Activated CD8-positive, alpha-beta memory T cell treated with anti-CD3 and anti-CD28 coated beads for 4 hours (primary cell): ENCODE measurements at places on chromosomes 2 and 18.

GRCh38 chr2:88059979-88060906 is 4.7 kb upstream of the KRCC1 start:
- DNase-seq, result no peak

DNA sequence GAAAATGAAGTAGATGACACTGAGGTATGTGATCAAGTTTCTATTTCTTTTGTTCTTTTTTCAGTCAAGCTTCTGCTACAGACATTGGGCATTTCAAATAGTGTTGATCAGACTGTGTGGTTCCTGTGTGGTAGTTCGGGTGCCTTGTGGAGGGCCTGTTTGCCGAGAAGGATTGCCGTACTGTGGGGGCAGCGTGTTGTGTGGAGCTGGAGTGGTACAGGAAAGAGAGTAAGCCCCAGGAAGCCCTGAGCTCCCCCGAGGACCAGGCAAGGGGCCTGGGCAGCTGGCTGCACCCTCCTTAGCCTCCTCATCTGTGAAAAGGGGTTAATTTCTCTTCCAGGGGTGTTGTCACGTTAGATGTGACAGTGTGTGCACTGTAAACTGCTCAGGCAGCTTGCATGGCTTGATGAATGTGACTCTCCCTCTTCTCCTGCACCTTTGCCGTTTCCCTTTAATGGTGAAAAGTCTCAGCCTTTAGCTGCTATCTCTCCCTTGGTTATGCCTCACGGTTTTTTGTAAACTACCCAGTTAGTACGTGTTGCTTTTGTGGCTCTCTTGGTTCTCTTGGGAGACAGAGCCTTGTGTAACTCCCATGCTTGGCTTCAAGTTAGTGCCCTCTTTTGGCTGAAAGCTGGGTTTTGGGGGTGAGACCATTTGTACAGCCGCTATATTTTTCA is 19.5 kb downstream of the C2orf74 start:
- no peak for DNase-seq

DNA sequence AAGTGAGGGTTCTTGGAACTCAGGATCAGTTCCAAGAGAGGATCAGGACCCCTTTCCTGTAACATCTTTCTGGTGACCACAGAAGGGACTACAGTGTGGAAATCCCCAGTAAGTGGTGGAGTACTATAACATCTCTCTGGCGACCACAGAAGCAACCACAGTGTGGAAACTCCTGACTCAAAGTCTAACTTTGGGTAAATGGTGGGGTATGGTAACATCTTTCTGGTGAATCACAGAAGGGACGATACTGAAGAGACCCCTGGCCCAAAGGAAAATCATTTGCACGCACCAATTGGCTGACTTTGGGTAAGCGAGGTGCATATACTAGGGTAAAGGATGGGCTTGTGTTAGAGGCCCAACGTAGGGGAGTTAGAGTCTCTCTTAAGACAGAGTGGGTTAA is 56.3 kb upstream of the GULP1 start:
- DNase-seq, result no peak

GRCh38 chr2:70890469-70891065 is 45.1 kb upstream of the ATP6V1B1 start:
- no peak for DNase-seq

GRCh38 chr2:3173031-3173430 is 204.6 kb downstream of the EIPR1 start:
- no peak for DNase-seq

- DNase-seq, result no peak
These were observed 463.8 kb downstream of the LPIN1 start for GRCh38 chr2:12210016-12210933.

- no peak for DNase-seq
These were observed 5.9 kb upstream of the XRCC5 start for GRCh38 chr2:216103213-216103612.

DNA sequence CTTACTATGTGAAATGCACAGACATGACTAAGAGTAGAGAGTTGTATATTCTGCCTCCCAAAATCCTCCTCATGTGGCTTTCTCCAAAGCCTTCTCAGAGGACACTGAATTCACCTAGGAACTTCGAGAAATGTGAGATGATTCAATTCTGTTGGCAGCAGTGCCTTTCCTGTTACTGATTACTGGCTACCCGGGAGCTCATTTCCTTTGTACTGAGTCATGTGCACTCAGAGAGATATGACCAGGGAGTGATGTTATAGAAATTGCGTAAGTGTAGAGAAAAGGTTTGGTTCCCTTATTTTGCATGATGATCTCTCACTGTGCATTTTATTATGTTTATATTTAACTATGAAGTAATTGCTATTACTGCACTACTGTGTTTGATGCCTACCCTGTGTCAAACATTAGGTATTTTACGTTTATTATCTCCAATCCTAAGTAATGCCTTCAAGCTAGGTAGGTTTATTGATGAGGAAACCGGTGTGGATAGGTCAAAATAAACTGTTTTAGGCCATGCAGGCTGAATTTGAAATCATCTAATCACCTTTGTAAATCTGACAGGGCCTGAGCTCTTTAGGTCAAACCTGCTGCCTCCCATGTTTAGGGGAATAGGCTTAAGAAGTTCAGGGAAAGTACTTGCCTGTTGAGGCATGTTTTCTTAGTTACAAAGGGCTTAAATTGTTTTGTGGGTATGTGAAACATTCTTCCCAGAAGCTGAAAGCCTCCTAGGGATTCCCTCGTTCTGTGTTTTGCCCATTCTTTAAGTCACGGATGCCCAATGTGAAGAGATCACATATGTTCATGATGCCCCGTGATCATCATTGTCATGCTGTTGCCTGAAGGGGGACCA is 86.8 kb downstream of the FMNL2 start:
- no peak for DNase-seq

DNA sequence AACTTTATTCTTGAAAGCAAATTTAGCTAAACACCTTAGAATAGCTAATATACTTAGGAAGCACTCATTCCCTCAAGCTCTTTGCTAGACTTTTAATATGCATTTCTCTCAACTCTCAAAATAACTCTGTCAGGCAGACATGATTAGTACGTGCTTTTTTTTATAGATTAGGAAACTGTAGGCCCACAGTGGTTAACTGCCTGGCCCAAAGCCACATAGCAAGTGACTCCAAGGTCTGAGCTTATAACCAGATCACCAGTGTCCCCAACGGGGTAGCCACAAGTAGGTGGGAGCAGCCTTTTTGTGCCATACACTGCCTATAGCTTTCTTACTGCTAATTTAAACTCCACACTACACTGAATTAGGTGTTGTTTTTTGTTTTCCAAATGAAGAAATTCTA is 576.8 kb downstream of the METTL4 start:
- DNase-seq, result no peak

DNA sequence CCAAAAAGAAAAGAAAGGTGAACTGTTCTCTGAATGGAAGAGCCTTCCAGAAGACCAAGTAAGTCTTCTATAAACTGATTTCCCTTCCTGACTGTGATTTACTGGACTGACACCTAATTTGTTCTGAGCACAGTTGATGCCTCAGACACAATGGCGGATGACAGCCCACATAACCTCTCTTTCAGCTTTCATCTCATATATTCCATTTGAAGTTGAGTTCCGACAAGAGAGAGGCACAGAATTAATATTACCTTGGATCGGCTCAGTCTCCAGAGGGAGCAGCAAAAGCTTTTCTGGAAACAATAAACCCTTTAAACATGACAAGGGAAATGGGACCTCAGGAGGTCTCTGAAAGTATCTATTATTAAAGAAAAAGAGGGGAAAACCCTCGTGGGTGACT is 638.7 kb upstream of the SETBP1 start:
- DNase-seq, result no peak

GRCh38 chr2:235810846-235811245 is 317.0 kb downstream of the AGAP1 start:
- DNase-seq, result no peak

DNA sequence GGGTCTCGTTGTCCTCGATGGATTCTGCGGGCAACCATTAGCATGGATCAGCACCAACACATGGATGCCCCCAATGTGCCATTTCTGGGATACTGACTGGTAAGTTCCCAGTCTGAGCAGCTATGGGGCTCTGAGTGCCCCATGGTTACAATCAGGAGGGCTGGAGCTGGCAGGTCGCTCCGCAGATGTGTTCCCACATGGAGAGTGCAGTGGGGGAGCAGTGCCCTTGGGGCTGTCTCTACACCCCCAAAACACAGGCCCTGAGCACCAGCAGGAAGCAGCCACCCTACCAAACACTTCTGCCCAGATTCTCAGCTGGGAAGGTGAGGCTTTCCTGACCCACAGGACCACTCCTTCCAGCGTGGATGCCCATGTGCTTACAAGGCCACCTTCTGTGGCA is 8.0 kb downstream of the NGEF start:
- DNase-seq, result no peak

DNA sequence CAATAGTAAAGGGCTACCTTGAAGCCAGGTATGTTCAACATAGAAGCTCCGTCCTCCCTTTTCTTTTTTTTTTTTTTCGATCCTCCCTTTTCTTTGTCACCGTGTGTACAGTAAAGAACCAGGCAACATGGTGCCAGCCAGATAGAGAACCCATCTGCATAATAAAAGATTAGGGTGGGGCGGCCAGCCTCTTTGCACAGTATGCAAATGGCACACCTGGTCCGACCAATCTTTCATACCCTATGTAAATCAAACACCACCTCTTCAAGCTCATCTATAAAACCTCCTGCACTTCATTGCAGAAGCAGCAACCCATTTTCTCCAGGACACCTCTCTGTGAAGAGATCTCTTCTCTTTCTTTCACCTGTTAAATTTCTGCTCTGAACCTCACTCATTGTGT is 7.3 kb upstream of the WDR33 start:
- DNase-seq, result no peak

GRCh38 chr2:40470822-40471813 is 19.2 kb upstream of the SLC8A1 start:
- no peak for DNase-seq

- DNase-seq, result no peak
These were observed 9.8 kb downstream of the GEN1 start for GRCh38 chr2:17763641-17764333.

DNA sequence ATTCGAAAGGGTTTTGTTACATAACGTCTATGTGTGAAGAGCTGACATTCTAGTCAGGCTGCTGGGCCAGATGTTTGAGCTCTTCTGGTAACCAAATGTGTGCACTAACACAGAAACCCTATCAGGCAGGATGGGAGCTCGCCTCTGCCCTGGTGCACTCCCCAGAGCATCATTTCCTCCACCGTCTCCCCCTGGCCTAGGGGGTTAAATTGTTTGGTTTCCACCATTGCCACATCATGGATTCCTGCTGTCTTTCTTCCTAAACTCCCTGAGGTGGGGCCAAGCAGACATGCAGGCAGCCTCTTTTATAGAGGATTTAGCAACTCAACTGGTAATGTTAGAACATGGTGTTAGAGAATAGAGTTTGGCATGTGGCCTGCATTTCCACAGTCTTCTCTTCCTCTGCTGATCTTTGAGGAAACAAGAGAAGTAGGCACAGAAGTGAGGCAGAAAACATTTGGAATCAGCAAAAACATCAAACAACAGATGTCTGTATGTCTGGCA is 87.3 kb downstream of the ANTXR1 start:
- no peak for DNase-seq

DNA sequence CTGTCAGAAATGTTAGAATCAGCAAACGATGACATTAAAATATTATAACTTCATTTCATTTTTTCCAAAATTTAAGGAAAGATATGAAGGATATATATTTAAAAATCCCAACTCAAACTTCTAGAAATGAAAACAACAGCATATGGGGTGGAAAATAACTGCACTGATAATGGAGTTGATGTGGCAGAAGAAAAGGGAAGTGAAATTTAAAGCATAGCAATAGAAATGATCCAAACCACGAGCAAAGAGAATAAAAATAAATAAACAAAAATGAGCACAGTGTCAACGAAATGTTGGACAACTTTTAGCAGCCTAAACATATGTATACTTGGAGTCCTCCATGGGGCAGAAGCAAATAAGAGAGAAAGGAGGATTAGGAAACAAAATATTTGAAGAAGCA is 280.2 kb downstream of the KCNJ3 start:
- no peak for DNase-seq

DNA sequence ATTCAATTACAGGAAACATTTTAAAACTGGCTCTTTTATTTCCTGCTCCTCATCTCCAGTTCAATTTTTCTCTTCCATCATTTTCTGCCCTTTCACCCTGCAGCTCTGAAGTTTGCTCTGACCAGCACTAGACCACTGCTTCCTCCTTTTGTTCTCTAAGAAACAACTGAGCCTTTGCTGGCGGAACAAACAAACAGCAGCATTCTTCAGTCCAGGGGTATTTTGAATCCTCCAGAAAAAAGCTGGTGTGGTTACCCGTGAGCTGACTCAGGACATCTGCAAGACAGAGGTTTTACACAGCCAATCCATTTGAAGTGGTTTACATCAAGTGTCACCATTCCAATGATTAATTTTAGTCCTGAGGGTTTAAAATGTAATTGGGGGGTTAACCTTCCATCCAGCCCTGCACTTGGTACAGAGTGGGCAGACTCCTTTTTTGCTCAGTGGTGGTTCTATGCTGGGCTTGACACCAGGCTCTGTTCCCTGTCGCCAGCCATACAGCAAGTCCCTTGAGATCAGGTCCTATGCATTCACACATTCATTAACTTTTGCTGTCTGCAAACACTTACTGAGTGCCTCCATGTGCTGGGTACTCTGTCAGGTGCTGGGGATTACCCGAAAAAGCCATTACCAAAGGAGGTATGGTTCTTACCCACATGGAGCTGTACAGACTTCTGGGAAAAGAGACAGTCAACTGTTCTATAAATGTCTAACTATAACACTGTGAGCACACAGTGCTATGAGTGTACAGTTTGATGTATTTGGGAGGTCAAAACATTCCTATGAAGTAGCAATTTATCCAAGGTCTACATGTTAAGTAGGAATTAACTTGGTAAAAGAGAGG is 909.4 kb upstream of the GYPC start:
- no peak for DNase-seq

DNA sequence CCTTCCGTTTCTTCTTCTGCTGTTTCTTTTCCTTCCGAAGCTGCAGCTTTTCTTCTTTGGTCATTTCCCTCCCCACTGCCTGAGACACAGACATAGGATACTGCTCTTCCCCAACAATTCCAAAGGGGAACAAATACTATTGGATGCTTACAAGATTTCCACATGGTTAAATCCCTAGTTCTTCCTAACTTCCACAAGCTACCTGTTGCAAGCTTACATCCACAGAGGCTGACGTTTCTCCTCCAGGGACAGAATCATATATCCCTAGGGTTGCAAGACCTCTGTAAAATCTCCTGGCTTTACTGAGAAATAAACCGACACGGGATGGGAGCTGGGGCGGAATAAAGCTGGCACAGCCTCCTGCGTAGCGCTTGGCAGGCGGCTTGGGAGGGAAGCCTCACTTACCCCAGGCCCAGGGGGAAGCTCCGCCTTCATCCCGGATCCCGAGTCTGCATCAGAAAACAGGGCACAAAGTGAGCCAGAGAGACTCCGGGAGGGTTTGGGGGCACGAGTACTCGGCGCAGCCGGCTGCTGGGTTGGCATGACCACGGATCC is 590 bp downstream of the EIF2B4 start:
- no peak for DNase-seq

DNA sequence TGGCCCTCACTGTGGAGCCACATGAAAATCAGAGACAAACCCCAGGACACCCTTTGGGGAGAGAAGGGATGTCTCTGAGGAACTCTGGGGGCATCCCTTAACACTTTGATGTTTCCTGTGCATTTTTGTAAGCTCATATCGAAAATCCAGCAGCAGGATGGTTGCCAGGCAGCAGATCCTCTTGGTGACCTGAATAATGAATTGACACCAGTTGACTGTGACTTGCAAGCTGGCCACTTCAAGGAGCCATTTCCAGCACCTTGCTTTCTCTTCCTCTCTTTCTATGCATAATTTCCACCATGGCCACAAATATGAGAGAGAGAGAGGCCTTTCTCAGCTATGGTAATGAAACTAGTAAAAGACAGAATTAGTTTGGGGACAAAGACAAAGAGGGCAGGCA is 91.7 kb downstream of the NRP2 start:
- no peak for DNase-seq

GRCh38 chr2:15776629-15776919 is 163.8 kb upstream of the MYCN start:
- no peak for DNase-seq
